RWPE1 (cell line): ENCODE measurements at places on chromosomes 5 and 9.

DNA sequence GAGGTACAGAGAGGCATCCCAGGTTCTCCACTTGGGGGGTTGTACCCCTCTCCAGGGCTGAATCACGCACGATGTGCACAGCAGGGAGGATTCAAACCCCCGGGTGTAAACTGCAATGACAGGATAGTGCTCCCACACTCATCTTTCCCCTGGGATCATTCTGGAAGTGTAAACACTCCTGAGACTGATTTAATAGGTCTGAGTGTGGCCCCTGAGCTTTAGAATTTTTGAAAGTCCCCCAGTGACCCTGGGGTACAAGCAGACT lies 16.5 kb downstream of the BICD2 start:
- no peak for DNase-seq

- no peak for DNase-seq
These were observed 80.0 kb upstream of the TRIO start for GRCh38 chr5:14063138-14063537.

- DNase-seq = no peak
These were observed 384.2 kb downstream of the DTWD2 start for GRCh38 chr5:118604106-118604505.

DNA sequence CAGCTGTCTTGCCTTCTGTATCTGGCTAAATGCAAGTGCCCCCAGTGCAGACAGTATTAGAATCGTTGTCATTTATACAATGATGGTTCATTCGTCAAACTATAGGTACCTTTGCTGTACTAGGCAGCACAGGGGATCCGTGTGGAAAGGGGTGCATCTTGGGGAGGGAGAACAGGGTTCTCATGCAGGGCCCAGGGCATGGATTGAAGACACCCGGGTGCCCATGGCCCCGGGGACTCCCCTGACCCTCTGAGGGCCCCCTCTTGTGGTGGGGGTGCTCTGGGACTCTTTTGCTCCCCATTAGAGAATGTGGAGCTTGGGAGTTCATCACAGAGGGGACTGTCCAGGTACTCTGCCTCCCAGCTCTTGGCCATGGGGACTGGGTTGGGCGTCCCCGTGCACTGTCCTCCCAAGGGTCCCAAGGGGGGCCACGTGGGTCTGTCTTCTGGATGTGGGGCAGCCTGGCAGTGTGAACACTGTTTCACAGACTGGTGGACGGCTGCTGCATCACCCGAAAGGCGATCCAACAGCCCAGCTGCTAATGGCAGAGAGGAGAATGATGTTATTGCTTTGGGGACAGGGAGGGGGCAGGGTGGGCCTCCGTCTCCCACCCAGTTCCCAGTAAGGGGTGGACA lies 36.9 kb upstream of the RXRA start:
- DNase-seq = no peak

DNA sequence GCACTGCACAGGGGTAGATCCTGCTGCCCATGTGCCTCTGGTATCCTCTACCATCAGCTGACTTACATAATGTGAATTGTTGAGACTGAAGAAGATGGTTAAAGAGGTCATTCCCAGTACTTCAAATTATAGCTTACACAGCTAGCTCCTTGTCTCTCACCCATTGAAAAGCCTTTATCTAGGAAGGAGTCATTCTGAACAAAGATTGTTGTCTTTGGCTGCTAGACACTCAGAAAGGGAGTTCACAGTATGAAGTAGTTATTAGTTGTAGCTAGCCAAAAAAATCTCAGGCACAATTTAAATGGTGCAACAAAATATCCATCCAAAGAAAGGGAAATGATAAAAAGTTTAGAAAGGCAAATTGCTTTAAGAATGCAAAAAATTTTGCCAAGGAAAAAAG lies 102.0 kb upstream of the NREP start:
- DNase-seq = no peak

DNA sequence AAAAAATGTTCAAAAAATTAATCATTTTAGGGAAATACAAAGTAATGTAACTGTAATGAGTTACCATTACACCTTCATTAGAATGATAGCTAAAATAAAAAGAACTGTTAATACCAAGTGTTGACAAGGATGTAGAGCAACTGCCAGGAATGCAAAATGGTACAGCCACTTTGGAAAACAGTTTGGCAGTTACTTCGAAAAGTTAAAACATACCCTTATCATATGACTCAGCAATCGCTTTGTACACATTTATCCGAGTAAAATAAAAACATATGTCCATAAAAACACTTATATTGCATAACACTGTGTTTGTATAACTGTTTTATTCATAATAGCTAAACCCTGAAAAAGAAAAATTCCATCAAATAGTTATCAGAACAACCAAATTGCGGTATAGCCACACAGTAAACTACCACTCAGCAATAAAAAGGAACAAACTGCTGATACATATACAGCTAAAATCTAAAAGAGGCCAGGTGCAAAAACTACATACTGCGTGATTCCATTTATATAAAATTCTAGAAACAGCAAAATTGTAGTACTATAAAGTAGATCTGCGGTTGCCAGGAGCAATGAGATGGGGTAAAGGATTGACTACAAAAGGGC lies 61.7 kb downstream of the RFX3 start:
- no peak for DNase-seq

DNA sequence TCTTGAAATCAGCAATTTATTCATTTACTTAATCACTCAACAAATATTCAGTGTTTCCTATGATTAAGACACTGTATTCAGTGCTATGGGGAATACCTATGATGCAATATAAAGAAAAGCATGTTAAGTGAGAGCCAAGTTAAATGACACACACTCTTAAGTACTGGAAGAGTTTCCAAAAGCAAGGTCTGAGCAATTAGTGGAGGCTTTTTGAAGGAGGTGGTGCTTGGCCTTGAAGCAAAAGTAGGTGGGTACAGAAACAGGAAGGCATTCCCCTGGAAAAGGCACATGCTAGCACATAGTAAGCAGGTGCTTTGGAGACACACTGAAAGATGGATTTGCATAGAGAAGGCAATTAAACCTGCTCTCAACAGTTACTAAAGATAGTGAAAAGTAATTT lies 4.0 kb downstream of the TSLP start:
- peak; percentile 83 for DNase-seq

GRCh38 chr5:157744051-157745011 lies 819 bp downstream of the LSM11 start:
- peak; percentile 22 for DNase-seq

DNA sequence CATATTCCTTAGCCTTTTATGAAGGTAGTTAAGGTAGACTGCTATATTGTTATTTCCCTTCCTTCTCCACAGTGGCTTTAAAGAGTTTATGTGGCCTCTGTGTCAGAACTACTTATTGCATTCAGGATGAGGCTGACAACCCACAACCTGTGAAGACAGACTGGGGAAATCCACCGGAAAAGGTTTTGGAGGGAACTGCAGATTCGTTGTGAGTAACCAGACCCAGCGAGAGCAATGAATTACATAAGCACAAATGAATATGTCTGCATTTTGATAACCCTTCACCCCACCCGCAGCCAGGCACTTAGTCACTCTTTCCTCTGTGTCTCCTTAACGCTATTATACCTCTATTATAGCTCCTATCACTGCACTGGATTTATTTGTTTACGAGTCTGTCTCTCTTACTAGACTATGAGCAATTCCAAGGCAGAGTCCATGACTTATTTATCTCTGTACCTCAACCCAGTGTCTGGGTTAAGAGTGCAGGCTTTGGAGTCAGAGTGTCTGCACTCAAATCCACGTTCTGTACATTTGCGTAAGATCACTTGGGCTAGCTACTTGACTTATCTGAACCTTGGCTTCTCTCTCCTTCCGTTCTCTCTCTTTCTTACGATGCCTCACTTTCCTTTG lies 19.2 kb downstream of the KCTD16 start:
- DNase-seq = peak; percentile 37

DNA sequence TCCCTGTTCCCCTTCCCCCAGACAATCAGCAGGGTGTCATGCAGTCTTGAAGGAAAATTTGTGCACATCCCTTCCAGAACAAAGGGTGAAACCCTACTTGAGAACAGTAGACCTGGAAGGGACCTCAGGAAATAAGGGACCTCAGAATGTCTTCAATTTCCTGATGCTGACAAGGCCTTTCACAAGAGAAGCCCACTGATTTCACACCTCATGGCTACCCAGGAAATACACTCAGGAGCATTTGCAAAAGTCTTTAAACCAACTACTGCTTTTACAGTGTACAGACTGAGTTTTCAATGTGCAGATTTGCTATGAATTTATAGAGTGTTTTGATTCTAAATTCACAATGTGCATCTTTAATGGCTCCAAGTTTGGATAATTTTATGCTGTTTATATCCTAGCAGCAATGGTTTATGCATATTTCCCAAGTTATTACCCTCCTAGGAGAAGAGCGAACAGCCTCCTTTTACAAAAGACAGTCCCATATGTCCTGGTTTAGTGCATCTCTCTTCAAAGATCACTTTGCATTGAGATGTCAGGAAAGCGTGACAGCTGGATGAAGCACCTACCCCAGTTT lies 74.8 kb downstream of the GALNT10 start:
- DNase-seq = no peak

DNA sequence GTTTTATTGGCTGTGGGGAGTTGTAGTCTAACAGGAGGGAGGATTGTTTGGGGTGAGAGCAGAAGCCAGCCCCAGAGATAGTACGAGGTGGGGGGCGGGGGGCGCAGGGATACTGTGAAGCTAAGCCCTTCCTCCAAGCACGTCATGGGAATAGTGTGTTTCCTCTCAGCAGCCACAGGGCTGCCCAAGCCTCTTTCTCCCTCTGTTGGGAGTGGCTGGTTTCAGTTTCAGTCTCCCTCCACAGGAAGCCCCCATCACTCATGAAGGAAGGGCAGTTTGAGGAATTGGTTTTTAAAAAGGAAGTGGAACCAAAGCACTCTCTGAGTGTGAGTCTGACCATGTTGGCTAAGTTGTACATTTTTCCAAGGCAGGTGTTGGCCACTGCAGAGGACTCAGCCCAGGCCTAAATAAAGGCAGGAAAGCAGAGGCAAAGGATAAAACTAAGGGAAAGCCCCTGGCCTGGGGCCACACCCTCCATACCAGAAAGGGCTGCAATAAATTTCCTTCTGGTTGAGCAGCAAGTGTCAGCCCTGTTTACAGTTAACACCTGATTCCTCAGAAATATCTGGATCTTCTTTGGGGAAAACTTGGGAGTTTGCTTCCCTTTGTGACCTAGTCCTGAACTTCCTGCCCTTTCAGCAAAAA lies 3.2 kb downstream of the RAB24 start:
- DNase-seq = peak; percentile 49

DNA sequence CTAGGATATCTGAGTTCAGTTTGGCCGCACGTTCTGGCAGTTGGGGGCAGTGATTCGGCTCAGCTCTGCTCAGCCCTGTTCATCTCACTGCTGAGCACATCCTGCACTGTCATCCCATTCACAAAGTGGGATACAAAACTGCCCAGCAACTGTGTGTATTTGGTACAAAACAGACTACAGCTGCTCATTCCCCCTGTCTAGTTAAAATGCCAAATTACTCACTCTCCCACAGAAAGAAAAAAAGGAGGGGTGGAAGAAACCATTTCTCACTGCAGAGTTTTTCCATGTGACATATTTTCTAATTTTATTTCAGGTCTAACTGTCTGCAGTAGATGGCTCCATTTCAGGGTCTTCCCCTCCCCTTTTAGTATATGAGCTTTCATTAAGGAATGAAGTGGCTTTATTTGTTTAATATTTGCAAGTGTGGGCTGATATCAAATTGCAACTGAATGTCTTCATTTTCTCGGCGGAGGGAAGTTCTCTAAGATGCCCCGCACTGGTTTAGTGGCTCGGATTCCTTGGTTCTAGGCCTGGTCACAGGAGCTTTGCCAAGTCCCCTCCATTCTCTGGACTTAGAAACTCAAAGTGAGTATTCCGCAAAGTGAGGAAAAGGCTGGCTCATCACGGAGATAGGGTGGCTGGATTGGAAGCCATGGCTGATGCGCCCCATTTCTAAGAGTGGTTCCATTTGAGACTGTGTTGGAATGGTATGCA lies 14.7 kb downstream of the COL15A1 start:
- no peak for DNase-seq

- no peak for DNase-seq
These were observed 47.2 kb upstream of the PCAT7 start for GRCh38 chr9:94507531-94508258.

DNA sequence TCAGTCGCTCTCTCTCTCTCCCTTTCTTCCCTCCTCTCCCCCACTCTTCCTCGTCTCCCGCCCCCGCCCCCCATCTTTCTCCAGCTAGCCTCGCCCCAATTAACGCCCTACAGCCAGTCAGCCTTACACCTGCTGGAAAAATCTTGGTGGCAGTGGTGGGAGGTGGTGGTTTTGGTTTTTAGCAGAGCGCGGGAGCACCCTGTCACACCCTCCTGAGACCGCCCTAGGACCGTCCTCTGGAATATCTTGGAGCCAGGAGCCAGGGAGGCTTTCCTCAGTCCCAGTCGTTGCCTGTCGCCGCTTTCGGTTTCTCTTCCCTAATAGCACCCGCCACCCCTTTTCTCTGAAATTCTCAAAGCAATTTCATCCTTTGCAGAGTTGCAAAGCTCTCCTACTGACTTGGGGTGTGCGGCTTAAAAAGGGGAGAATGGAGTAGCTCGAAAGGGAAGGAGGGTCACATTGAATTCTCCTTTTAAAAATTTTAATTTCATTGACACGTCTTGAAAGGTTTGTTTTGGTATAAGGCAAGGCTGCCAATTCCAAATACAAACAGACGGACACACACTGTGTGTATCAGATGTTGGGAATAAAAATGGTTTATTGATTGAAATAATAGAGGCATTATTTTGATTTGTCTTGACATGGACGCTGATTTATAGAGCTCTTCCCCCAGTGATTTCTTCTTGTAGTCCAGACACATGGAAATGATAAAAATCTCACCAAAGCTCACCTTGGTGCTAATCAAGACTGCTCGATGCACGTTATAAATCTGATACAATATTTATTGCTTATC lies 301.3 kb downstream of the PARP8 start:
- no peak for DNase-seq

DNA sequence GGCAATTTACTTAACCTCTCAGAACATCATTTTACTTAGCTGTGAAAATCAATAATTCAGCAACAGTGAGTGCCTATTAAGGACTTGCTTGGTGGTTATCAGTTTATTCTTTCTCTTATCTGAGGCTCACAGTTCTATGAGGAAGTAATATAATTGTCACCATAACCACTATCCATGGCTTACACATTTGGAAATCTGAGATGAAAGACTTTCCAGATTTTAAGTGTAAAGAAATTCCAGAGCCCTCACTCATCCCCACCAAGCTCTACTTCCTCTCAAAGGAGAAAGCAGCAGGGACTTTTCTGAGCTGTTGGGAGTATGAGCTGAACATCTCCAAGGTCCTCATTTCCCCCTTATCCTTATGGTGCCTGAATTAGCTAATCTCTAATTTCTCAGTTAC lies 321.5 kb downstream of the FBXL7 start:
- DNase-seq = no peak

- DNase-seq = no peak
These were observed 137.8 kb upstream of the MAP1B start for GRCh38 chr5:71969460-71969859.
